T-helper 2 cell treated with Interferon-gamma antibody and Interleukin-4, amounts not matched to agents 5 μg/mL and 100 μg/mL, for 36 hours (primary cell): ENCODE measurements at places on chromosomes 4 and X.

GRCh38 chr4:40536032-40536431, 93.6 kb downstream of the RBM47 start:
- no peak for DNase-seq

DNA sequence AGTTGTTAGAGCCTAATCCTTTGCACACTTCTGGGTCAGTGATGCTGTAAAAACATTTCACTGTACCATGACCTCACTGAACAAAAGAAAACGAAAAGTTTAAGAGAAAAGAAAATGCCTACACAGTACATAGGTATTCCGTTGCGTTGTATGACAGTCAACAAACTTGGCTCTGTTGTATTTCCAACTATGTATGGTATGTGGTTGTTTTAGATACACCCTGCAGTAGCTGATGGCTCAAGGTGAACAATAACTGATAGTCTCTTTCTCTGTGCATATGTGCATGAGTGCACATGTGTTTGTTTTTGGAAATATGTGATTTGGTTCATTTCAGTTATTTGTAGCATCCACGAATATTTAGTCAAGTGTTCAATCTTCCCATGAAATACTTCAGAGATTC, 176.0 kb downstream of the BMPR1B start:
- no peak for DNase-seq

- DNase-seq, result no peak
Measured at GRCh38 chr4:37733240-37733867, 47.2 kb upstream of the RELL1 start.

GRCh38 chrX:38999967-39000745, 198.9 kb downstream of the MID1IP1 start:
- DNase-seq, result no peak

GRCh38 chr4:31194823-31195222, 474.7 kb downstream of the PCDH7 start:
- no peak for DNase-seq

DNA sequence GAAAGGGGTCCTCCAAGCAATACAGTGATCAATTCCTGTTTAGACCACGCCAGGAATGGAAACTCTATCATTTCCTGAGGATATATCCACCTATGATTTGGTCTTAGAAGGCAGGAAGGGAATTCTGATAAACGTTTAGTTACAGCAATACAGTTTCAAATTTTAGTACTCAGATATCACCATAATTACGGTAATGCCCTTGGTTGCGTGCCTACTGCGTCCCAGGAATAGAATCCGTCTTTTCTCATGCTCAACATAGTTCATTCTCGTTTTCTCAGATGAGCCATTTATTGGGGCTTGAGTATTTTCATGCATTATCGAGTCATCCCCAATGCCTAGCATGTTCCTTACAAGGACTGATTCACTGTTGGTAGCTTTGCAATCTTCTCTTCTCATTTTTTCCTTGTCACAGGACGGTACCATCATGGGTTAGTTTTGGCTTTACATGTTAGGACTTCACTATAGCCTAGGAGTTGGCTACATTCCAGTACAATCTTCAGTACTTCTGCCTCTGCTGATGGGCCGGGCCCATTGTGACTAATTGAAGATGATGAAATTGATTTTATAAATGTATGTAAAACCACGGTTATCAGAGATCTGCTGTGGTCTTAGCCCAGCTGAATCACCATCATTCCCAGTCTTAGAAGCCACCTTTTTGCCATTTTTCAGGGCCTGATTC, 4.4 kb upstream of the PRKX start:
- no peak for DNase-seq

GRCh38 chrX:111914398-111915090, 38.6 kb downstream of the TRPC5OS start:
- DNase-seq, result no peak

DNA sequence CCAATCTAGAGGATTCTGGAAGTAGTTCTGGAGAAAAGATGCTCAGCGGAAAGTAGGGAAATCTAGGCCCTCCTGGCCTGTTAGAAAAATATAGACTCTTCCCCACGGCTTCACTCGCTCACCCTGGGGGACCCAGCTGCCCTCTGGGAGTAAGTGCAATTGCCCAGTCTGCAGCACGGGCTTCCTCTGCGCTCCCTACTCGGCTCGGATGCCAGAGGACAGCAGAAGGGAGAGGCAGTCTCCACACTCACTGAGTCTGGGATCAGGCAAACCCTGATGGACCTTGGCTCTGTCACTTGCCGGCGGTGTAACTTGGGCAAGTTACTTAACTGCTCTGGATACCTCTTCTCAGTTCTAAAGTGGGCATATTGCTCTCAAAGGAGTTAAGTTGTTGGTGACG, 2.1 kb downstream of the SHISA3 start:
- no peak for DNase-seq

DNA sequence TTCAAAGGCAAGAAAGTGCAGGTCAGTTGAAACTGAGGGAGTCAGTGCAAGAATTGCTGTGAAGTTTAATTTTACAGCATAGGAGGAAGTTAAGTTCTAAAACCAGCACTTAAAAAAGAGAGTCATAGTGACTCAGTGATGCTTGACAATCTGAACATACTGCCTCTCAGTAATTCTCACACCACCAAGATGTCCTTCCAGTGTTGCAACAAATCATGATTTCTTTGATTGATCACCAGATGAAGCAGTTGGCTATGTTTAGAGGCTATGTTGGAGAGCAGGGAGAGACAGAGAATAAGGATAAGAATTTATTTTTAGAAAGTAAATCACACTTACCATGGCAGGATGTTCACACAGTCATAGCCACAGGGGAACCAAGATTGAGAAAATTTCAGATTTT, 13.2 kb downstream of the TRIM2 start:
- no peak for DNase-seq

GRCh38 chr4:175988511-175988910, 77.1 kb upstream of the WDR17 start:
- no peak for DNase-seq

DNA sequence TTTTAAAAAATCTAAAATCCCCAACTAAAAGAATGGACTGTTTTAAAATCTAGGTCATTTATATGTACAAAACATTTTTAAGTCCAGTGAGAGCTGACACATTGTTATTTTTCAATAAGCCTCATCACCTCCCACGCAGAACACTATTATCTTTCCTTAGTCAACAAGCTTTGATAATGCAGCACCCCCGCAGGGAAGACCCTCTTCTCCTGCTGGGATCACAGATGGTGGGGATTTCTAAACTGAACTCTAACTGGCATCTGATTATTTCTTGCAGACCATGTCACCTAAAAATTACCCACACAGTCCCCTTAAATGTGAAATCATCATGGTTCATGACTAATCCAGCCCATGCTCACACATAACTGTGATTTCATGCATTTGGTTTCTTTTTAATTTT, 11.6 kb downstream of the SYTL4 start:
- no peak for DNase-seq

DNA sequence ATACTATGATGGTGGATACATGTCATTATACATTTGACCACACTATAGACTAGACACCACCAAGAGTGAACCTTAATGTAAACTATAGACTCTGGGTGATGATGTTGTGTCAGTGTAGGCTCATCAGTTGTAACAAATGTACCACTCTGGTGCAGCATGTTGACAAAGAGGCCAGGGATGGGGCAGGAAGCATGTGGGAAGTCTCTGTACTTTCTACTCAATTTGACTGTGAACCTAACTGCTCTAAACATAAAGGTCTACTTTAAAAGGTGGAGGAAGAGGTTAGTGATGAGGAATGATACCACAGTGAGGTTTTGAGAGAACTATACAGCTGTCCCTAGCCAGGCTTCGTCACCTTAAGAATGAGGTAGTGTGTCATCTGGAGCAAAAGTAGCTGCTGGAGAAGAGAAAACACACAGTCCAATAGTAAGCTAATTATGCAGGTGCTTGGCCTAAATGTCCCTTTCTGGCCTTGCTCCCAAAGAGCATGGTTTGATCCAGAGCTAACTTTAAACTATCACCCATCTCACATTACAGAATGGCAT, 38.4 kb downstream of the GRSF1 start:
- DNase-seq, result peak; percentile 50

GRCh38 chrX:126394681-126395080, 157.9 kb downstream of the DCAF12L1 start:
- DNase-seq, result no peak
